ENCODE measurements at places on chromosomes 7 and 10.

- DNase-seq, result no peak
Measured at GRCh38 chr7:80047856-80048459, 86.7 kb upstream of the GNAI1 start.

- DNase-seq, result no peak
Measured at GRCh38 chr7:81527651-81528050, 242.2 kb downstream of the HGF start.

GRCh38 chr7:6647541-6647940, 10.4 kb downstream of the ZNF316 start:
- DNase-seq, result no peak

- no peak for DNase-seq
Measured at GRCh38 chr7:82224529-82224928, 219.0 kb downstream of the CACNA2D1 start.

GRCh38 chr7:127833641-127834040, 181.6 kb downstream of the SND1 start:
- DNase-seq, result no peak

DNA sequence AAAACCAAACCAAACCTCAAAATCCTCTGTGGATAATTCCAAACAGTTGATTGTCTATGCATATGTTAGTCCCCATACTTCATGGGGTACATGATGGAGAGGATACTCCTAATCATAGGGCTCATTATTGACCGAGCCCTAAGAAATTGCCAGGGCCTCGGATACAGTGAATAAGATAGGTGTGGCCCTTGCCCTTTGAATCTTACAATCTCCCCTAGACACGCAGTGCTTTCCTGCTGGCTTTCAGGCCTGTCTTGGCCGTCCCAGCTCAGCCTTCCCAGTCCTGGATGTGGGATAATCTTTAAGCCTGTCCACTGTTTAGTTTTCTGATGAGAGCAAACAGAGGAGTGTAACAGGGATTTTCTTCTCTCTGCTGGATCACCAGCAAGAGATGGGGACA, 161.8 kb downstream of the TMEM178B start:
- no peak for DNase-seq

DNA sequence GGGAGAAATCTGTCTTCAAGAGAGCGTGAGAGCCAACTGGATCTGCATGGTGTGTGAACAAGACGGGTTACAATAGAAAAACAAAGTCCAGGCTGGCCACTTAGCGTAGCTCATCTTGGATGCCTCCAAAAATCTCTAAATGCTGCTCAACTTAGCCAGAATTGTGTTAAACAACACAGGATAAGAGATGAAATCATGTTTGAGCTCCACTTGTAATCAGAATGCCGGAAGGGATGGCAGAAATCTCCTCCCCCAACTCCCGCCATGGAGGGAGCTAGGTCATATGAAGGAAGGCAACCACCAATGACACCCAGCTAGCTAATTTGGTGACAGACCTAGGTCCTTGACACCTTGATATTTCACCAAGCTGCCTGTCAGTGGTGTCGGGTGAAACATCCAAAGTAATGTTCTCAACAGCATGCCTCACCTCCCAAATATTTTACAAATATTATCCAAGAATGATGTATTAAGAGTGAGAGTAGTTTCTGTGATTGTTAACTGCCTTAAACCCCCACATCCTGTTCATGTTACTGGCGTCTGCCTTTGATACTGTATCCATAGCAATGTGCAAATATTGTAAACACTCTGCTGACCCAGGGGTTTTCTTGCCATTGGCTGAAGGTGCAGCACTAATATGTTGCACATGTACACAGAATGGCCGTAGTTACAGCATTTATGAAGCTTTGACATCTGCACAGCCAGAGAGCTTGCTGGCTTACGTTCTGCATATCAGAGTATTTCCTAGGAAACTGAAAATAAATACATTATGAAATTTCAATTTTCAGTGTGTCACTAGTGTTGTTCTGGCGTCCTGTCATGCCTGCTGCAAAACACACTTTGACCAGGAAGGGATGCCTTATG, 25.8 kb downstream of the TMEM254 start:
- no peak for DNase-seq

DNA sequence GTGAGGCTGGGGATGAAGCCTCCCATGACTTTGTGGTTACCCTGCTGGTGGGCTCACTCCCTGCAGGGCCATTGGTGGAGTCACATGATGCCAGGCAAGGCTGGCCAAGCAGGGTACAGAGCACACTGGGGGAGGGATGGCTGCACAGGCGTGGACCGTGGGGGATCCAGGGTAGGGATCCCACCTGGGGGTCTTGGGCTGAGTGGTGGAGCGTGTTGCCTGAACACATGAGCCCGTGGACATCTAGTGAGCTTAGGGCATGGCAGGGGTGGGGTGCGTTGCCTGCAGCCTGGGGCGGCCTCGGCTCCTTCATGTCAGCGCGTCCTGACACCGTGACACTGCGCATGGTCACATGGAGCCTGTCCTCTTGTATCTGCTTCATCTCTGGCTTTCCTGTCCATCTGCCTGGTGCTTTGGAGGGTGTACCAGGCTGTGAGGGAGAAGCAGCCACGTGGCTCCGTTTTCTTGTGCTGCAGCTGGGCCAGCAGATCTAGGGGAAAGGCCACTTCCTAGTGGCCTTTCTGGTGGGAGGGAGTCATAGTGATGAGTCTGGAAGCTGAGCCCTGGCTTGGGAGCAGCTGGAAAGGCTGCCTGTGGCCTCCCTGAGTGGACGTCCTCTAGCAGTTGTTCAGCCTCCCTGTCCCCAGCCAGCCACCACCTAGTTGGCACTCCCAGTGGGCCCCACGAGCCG, 96.2 kb downstream of the LHPP start:
- DNase-seq, result no peak

- no peak for DNase-seq
Measured at GRCh38 chr10:75110006-75110632, 1.3 kb upstream of the SAMD8 start.

GRCh38 chr10:86306628-86307278, 59.8 kb downstream of the GRID1 start:
- no peak for DNase-seq

DNA sequence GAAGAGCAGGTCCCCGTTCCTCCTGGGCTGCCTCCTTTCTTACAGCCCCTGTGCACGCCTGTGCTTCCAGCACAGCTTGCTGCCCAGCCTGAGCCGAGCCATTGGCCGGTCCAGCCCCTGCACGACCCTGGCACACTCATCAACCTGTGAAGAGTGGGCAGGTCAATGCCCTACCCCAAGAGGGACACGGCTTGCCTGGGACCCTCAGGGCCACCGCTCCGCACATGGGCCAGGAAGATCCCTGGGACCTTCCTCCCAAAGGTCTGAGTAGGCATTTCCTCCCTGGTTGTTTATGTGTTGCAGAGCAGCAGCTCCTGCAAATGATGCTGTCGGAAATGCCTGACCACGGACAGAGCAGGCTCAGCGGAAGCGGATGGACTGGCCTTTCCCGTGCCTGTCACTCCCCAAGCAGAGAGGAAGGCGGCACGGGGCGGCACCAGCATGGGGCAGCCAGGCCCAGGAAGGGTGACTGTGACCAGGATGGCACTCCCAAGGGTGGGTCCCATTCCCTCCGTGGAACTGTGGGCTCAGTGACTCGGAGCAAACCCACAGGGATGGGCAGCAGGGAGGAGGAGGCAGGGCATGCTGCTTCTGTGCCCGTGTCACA, 252.5 kb downstream of the TNS3 start:
- DNase-seq, result no peak

DNA sequence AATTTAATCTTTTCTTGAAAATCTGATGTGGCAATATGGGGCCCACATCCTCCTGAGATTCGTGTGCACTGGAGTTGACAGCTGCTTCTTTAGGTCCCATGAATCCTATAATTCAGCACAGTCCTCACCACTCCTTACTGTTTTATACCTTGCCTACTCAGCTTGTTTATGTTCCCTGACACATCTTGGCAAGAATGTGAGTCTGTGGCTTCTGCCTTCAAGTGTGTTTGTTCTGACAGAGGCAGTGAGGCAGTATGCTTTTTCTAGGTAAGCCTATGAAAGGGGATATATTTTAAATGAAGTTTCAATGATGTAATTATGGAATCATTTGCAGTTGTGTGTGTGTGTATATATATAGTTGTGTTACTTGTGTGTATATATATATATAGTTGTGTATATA, 106.4 kb downstream of the AMPH start:
- no peak for DNase-seq

DNA sequence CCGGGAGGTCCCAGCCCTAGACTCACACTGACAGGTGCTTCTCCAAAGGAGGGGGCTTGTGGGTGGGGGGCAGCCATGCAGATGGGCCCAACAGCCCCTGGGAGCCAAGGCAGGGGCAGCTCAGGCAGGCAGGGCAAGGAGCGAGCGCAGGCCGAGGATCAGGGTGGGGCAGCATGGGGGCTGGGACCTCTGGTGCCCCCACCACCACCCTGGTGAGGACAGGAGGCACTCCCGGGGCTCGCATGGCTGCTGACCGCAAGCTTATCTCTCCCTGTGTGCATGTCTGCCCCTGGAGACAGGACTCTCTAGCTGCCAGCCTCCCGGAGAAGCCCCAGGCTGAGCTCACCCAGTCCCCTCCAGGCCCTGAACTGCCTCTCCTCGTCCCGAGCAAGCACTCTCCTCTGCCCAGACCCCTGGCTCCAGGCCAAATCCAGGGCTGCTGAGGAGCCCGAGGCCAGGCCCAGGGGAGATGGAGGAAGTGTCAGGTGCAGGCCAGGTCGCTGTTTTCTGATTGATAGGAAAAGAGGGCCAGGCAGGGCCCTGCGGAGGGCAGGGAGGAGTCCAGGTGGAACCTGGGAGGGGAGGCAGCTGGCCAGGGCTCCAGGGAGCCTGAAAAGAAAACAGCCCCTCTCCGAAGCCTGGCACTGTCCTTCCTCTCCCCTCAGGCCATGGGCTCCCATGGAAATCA, 39.0 kb downstream of the PDGFA start:
- no peak for DNase-seq

DNA sequence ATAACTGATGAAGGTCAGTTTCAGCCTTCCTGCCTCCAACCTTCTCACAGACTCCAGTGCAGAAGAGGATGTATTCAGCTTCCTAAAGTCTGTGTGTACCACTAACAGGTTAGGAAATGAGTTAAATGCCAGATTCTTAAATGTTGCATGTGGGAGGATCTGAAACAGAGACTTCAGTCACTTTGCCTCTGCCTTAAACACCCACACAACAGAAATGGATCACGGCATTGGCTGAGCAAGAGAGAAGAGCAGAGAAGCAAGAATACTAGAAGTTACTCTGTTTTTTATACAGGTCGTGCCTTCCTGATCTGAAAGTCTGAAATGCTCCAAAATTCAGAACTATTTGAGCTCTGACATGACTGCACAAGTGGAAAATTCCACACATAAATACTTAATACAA, 98.9 kb upstream of the ARHGAP21 start:
- DNase-seq, result no peak

- DNase-seq, result no peak
Measured at GRCh38 chr7:137642472-137642871, 204.3 kb downstream of the DGKI start.

GRCh38 chr10:87818505-87819288, 671 bp upstream of the ATAD1 start:
- DNase-seq, result peak; percentile 23

DNA sequence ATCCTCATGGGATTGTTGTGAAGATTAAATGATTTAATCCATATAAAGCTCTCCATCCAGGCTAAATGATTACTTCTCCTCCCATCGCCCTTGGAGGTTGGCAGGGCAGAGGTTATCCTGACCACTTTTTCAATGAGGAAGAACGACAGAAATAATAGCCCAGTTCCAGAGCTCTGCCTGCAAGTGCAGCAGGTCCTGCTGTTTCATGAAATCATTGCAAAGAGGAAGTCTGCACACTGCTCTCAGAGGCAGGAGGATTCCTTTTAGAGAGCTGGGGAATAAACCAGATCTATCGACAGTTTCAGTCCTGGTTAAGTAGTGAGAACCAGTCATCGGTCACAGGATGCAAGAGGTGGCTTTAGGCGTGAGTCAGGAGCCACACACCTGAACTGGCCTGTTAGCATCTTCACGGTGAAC, 25.0 kb upstream of the CDH23 start:
- DNase-seq, result no peak

DNA sequence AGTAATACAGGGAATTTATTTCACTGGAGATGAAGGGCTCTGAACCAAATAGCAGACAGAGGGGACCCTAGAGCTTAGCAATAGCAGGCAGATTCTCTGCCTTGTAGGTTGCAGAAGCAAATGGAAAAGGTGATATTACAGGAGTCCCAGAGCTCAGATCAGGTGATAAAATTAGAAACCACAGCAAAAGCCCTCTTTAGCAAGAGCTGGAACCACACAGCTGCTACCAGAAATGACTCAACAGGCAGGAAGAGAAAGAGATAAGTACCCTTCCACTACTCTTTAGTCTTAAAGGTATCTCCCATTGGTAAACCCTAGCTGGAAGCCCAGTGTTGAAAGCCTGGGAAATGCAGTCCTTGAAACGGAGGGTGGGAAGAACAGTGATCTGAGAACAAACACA, 535.6 kb upstream of the GHITM start:
- DNase-seq, result no peak

DNA sequence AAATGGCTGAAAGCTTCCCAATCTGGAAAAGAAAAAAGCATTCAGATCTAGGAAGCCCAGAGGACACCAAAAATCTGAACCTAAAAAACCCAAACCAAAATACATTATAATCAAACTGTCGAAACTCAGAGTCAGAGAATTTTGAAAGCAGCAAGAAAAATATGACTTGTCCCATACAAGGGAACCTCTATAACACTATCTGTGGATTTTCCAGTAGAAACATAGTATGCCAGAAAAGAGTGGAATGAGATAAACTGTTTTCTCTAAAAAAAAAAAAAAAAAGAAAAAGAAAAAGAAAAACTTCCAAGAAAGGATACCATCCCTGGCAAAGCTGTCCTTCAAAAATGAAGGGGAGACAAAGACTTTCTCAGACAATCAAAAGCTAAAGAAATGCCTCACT, 179.0 kb downstream of the POM121L12 start:
- no peak for DNase-seq

DNA sequence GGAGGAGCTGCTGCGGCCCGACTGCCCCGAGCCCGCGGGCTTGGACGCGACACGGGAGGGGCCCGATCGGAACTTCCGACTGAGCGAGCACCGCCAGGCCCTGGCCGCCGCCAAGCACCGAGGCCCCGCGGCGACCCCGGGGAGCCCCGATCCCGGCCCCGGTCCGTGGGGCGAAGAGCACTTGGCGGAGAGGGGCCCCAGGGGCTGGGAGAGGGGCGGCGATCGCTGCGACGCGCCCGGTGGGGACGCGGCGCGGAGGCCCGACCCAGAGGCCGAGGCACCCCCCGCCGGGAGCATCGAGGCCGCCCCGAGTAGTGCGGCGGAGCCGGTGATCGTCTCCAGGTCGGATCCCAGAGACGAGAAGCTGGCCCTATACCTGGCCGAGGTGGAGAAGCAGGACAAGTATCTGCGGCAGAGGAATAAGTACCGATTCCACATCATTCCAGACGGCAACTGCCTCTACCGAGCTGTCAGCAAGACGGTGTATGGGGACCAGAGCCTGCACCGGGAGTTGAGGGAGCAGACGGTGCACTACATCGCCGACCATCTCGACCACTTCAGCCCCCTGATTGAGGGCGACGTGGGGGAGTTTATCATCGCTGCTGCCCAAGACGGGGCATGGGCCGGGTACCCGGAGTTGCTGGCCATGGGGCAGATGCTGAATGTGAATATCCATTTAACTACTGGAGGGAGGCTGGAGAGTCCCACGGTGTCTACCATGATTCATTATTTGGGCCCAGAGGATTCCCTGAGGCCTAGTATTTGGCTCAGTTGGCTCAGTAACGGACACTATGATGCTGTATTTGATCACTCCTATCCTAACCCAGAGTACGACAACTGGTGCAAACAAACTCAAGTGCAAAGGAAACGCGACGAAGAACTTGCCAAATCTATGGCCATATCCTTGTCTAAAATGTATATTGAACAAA, 1.4 kb downstream of the OTUD1 start:
- no peak for DNase-seq

GRCh38 chr10:75208181-75208580, 2.4 kb upstream of the VDAC2 start:
- no peak for DNase-seq

GRCh38 chr10:61065051-61065450, 121.1 kb upstream of the RHOBTB1 start:
- no peak for DNase-seq

All from stimulated activated CD8-positive, alpha-beta memory T cell treated with anti-CD3 and anti-CD28 coated beads, Interleukin-4, amount 100 ng/mL, for 1 hour (primary cell).